Neural progenitor cell (in vitro differentiated cells): ENCODE measurements at places on chromosomes 13 and 19. TPM values are rescaled to one million over a fixed set of nuclear protein-coding genes. Genes with fewer than 3 reads are reported as not detected.

GRCh38 chr13:99501848-99502301 is 603 bp downstream of the TM9SF2 start:
- H3K36me3 ChIP-seq: no peaks in the 10 kb centered on the region
- H3K4me3 ChIP-seq: peak overlapping the region; percentile 85
- H3K27ac ChIP-seq: peak overlapping the region; percentile 59
- H3K4me1 ChIP-seq: peaks cover 14% of the 10 kb centered on the region

- H3K36me3 ChIP-seq: no peaks in the 10 kb centered on the region
- peaks cover 62% of the 10 kb centered on the region for H3K27me3 ChIP-seq
- no peaks in the 10 kb centered on the region for H3K4me1 ChIP-seq
- H3K4me3 ChIP-seq: peak overlapping the region; percentile 75
- DNase-seq: peak; percentile 72
These were observed 750 bp downstream of the RAB20 start for GRCh38 chr13:110560601-110561343.

DNA sequence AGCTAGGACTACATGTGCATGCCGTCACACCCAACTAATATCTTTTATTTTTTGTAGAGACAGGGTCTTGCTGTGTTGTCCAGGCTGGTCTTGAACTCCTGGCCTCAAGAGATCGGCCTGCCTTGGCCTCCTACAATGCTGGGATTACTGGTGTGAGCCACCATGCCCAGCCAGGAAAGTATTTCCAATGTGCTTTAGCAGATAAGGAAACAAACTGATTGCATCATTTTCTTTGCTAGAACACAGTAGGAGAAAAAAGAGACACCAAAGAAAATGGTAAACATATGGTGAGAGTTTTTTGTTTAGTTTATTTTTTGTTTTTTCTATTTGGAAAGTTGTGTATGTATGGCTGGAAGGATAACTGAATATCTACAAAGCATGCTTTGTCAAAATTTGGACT is 46.9 kb upstream of the AKAP11 start:
- no peak for DNase-seq
- H3K4me1 ChIP-seq: no peaks in the 10 kb centered on the region
- H3K27me3 ChIP-seq: no peaks in the 10 kb centered on the region
- H3K27ac ChIP-seq: no peak overlapping the region
- no peak overlapping the region for H3K4me3 ChIP-seq

DNA sequence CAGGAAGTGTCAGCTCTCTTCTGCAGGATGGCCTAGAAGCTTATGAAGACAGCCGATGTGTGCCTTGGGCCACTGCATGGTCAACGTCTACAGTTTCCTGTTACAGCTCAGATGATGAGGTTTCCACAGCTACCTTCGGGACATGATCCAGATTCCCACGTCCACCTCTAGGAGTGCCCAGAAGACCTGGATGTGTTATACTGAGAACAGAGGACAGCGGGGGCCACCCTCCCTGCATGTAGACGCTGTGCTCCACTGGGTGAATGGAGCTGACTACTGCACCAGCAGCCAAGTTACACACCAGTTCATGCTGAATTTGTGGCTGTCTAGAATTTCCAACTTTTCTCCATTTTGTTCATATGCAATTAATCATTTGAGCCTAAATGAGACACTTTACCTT is 78.5 kb upstream of the MTIF3 start:
- no peak overlapping the region for H3K27ac ChIP-seq
- peaks cover 3% of the 10 kb centered on the region for H3K27me3 ChIP-seq
- DNase-seq: no peak
- no peak overlapping the region for H3K4me3 ChIP-seq

GRCh38 chr19:662207-662961 is 630 bp downstream of the RNF126 start:
- peak overlapping the region; percentile 100 for H3K4me3 ChIP-seq
- H3K36me3 ChIP-seq: no peaks in the 10 kb centered on the region
- no peak overlapping the region for H3K27ac ChIP-seq
- H3K4me1 ChIP-seq: peaks cover 12% of the 10 kb centered on the region
- peak; percentile 55 for DNase-seq
- peaks cover 7% of the 10 kb centered on the region for H3K27me3 ChIP-seq

- H3K4me3 ChIP-seq: no peak overlapping the region
- DNase-seq: no peak
- H3K36me3 ChIP-seq: no peaks in the 10 kb centered on the region
- H3K27me3 ChIP-seq: no peaks in the 10 kb centered on the region
These were observed 99.4 kb downstream of the MIPEP start for GRCh38 chr13:23789576-23790346.

DNA sequence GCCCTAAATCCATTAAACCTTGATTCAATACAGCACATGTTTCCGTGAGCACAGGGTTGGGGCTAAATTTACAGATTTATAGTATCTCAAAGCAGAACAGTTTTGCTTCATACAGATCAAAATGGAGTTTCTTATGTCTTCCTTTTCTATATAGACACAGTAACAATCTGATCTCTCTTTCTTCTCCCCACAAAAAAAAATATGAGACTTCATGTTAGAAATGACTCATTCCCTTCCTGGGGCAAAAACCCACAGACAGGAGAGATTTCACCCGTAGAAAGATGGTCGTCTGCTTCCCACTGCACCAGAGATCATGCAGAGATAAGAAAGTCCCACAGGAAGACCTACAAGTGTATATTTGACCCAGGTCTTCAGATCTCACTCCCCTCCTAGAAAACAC is 7.7 kb upstream of the ZNF611 start:
- H3K4me3 ChIP-seq: no peak overlapping the region
- peak overlapping the region; percentile 69 for H3K27ac ChIP-seq
- H3K4me1 ChIP-seq: peaks cover 26% of the 10 kb centered on the region
- DNase-seq: no peak

GRCh38 chr13:44840131-44840530 is 149.1 kb downstream of the NUFIP1 start:
- no peak overlapping the region for H3K27ac ChIP-seq
- no peak for DNase-seq
- no peak overlapping the region for H3K4me3 ChIP-seq
- no peaks in the 10 kb centered on the region for H3K27me3 ChIP-seq

- H3K4me3 ChIP-seq: peak overlapping the region; percentile 98
- H3K27me3 ChIP-seq: no peaks in the 10 kb centered on the region
- peak overlapping the region; percentile 99 for H3K27ac ChIP-seq
- no peaks in the 10 kb centered on the region for H3K36me3 ChIP-seq
These were observed 2.7 kb downstream of the TPM4 start for GRCh38 chr19:16078759-16079707.

DNA sequence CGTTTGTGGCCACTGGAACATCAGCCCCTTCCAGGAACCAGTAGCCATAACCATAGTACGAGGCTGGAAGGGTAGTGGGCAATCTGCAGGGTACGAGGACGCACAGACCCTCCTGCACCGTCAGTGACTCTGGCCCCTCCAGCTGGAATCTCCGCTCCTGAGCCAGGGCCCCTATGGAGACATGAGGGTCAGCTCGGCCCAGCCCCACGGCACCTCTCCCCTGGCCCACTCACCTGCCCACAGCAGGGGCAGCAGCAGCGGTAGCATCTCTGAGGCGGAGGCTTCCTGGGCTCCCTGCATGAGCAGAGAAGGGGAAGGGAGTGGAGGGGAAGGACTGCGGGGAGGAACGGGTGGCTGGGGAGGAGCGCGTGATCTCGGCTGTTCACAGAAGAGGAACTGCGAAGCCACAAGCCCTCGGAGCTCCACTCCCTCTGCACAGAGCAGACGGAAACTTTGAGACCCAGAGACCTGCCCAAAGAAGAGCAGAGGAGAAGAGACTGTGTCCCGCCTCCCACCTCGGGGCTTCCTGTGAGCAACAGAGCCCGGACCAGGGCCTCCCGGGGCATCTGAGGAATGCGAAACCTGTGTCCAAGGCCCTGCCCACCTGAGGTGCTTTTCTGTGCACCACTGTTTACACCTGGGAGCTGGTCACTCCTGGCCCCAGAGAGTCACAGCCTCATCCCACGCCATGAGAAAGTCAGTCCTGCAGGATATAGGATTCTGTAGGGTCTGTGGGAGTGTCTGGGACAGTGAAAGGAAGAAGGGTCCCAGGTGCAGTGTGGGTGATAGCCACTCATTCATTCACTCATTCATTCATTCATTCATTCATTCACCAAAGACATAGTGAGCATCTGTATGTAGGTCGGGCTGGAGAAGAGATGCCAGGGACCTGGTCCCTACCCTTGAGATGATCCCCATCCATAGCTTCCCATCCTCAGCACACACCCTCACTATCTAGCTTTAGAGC is at the start of gene SIGLEC6:
TSS of gene SIGLEC6 (minus strand) at position 322 of the 967 bp plus-strand sequence. CDS start at position 300, 22 bp downstream.
- H3K27ac ChIP-seq: no peak within 1 kb of the TSS
- no peaks in the 10 kb centered on the region for H3K27me3 ChIP-seq
- no peaks in the 10 kb centered on the region for H3K4me1 ChIP-seq

GRCh38 chr19:1360818-1361461 is 22.8 kb upstream of the NDUFS7 start:
- peaks cover 5% of the 10 kb centered on the region for H3K36me3 ChIP-seq
- peak overlapping the region; percentile 31 for H3K4me3 ChIP-seq
- H3K27me3 ChIP-seq: no peaks in the 10 kb centered on the region
- peak overlapping the region; percentile 91 for H3K27ac ChIP-seq
- peak; percentile 75 for DNase-seq

DNA sequence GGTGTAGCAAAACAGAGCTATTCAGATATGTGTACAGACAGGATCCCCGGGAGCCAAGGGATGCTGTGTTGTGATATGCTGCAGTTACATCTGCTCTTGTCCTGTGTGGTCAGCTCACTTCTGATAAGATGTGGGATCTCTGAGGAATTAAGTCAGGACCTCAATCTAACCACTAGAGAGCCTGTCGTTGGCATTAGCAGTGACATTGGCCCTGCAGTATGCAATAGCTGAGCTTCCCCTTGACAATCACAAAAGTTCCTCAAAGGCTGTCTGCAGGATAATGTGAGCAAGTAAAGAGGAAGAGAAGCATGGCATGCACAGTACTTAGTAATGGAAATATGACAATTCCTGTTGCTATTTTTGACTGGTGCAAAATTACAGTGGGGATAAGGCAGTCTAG is 203.4 kb upstream of the MIR17HG start:
- peaks cover 8% of the 10 kb centered on the region for H3K4me1 ChIP-seq
- no peak overlapping the region for H3K27ac ChIP-seq
- H3K27me3 ChIP-seq: no peaks in the 10 kb centered on the region
- DNase-seq: no peak
- no peak overlapping the region for H3K4me3 ChIP-seq

DNA sequence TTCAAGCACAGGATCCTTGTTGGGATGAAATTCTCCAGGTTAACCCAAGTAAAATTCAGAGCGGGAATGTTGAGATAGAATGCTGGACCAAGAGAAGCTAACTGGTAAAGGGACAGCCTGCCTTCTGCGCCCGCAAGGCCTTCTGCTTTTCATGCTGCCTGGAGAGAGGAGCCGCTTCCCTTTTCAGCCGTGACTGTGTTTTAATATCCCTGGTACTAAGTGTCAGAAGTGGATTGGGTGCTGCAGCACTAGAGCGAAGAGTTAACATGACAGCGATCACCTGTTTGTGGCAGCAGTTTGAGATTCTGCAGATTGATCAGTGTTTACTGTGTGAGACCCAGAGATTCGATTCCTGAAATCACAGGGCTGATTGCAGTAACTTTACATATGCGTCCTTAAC is 197.4 kb upstream of the ZNF536 start:
- no peak overlapping the region for H3K27ac ChIP-seq

GRCh38 chr19:4115050-4115817 is 8.7 kb downstream of the MAP2K2 start:
- no peaks in the 10 kb centered on the region for H3K36me3 ChIP-seq
- no peaks in the 10 kb centered on the region for H3K27me3 ChIP-seq
- H3K4me1 ChIP-seq: no peaks in the 10 kb centered on the region
- no peak overlapping the region for H3K4me3 ChIP-seq
- no peak overlapping the region for H3K27ac ChIP-seq

DNA sequence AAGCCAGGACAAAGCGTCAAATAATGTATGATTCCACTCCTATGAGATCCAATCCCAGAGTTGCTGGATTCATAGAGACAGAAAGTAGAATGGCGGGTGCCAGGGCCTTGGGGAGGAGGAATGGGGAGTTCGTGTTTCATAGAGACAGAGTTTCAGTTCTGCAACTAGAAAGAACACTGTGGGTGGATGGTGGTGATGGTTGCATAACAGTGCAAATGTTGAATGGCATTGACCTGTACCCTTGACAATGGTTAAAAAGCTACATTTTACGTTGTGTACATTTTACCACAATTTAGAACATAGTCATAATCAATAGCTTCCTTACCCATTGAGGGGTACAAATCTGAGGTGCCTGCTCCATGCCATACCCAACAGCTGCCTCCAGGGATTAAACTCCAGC is 33.4 kb downstream of the MBD3L2B start:
- DNase-seq: no peak
- no peaks in the 10 kb centered on the region for H3K36me3 ChIP-seq
- H3K27me3 ChIP-seq: no peaks in the 10 kb centered on the region

DNA sequence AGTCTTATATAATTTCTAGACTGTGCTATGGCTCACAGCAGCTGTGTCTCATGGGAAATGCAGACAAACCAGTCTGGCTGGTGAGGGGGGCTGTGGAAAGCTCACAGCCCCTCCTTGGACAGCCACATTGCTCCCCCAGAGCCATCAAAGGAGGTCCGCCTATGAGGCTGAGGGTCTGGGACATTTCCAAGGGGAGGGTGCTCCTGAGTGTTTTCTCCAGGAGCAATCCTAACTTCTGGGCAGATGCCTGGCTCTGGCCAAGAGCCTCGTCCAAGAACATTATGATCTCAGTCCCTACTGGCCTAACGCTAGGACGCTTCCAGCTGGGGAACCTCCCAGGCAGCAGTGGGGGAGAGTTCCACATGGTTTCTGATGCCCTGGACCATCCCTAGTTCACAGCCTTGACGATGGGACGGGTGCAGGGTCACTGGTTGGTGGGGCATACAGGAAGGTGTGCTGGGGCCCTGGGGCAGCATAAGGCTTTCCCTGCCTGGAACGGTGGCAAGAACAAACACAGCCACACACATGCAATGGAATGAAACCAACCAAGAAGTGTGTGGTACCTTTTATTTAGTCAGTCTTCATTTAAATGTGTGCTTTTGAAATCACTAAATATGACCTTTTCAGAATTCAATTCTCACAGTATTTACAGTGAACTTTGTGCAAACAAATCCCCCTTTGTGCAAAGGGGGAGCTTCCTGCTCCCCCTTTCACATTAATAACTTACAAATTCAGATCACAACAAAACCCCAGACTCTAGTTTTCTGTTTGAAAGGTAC is 60.6 kb downstream of the CDADC1 start:
- no peak for DNase-seq
- H3K36me3 ChIP-seq: no peaks in the 10 kb centered on the region
- no peaks in the 10 kb centered on the region for H3K27me3 ChIP-seq
- no peaks in the 10 kb centered on the region for H3K4me1 ChIP-seq
- no peak overlapping the region for H3K27ac ChIP-seq
- H3K4me3 ChIP-seq: no peak overlapping the region

- H3K4me1 ChIP-seq: peaks cover 26% of the 10 kb centered on the region
- no peak overlapping the region for H3K27ac ChIP-seq
- no peaks in the 10 kb centered on the region for H3K36me3 ChIP-seq
- H3K27me3 ChIP-seq: no peaks in the 10 kb centered on the region
These were observed 4.0 kb downstream of the FXYD3 start for GRCh38 chr19:35119578-35120155.

The RFPL4AL1 gene
- not detected in 2 replicates for total RNA-seq

The MAG gene
- not detected in 2 replicates for total RNA-seq

The COL5A3 gene
- total RNA-seq: 0.15 TPM in 1 of 2 replicates, not detected in the other

The ASF1B gene
- 16.4 and 38.8 TPM in 2 replicates for total RNA-seq

The TMEM221 gene
- 0.17 and 2.2 TPM in 2 replicates for total RNA-seq

The MEIOSIN gene
- 0.06 TPM in 1 of 2 replicates, not detected in the other for total RNA-seq

The SRRM5 gene
- total RNA-seq: 0.25 TPM in 1 of 2 replicates, not detected in the other

The SOX1 gene
- 3.3 and 4.7 TPM in 2 replicates for total RNA-seq

The ZNF85 gene
- total RNA-seq: 29.3 and 48.3 TPM in 2 replicates

The PRTN3 gene
- 0.28 TPM in 1 of 2 replicates, not detected in the other for total RNA-seq

The C5AR2 gene
- total RNA-seq: not detected in 2 replicates

The ERICH4 gene
- not detected in 2 replicates for total RNA-seq

The CEACAM4 gene
- total RNA-seq: not detected in 2 replicates

The CNN1 gene
- total RNA-seq: 7.0 and 7.2 TPM in 2 replicates

The FAAP24 gene
- total RNA-seq: 2.7 and 4.4 TPM in 2 replicates
